ENCODE measurements at places on chromosomes 5 and 9. TPM values are rescaled to one million over a fixed set of nuclear protein-coding genes. Genes with fewer than 3 reads are reported as not detected.

Gene ENDOG
- polyA plus RNA-seq, result 13.3 TPM

DNA sequence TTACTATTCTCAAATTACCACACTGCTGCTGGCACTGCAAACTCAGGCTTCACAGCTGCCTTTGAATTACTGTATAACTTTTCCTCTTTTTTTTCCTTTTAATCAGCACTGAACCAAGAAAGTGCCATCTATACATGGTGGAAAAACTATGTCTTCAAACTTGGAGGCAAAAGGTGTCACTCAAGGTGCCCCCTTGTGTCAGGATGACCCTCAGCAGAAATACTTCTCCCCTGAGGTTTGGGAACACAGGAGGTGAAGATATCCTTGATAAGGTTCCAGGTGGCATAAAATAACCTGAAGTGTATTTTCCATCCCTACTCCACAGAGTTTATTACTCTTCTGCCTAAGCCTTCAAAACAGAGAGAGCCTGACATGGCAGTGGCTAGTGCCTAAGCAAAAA is 14.5 kb downstream of the FRMD3 start:
- DNase-seq, result no peak

DNA sequence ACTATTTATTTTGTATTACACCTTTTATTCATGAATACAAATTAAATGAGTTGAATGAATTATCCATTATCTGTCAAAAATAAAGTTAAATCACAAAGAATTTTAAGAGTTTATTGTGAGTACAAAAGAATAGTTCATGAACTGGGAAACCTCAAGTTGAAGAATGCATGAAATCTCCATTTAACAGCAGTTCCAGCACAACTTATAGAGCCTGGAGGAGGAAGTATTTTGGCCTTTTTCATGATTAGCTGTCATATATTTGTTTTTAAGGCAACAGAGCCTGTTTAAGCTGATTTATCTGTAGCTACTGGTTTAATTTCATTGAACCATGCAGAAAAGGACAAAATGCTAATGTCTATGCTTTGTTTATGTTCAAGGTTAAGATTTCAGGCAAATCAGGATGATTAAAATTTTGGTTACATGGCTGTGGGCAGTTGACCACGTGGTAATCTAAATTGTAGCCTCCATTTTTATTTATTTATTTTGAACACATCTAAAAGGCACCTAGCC is 12.2 kb downstream of the SPINK1 start:
- no peak for DNase-seq

Gene NIM1K
- 1.3 TPM for polyA plus RNA-seq

GRCh38 chr9:1051584-1052275 is 1.6 kb downstream of the DMRT2 start:
- no peak for DNase-seq

GRCh38 chr9:16039988-16040761 is 487.3 kb downstream of the CCDC171 start:
- DNase-seq, result no peak

Gene BARHL1
- not detected for polyA plus RNA-seq

Gene C5orf52
- not detected for polyA plus RNA-seq

Gene POU5F2
- 0.06 TPM for polyA plus RNA-seq

Gene LAMC3
- polyA plus RNA-seq, result not detected
